Activated CD4-positive, alpha-beta T cell treated with anti-CD3 and anti-CD28 coated beads, Interleukin-2, amount 50 U/mL, for 48 hours (primary cell): ENCODE measurements at places on chromosomes 1 and 21.
A peak's percentile ranks its signal among the peaks of the same experiment; 100 is the strongest.

GRCh38 chr1:195637539-195637938, 970.7 kb downstream of the KCNT2 start:
- no peak for DNase-seq

DNA sequence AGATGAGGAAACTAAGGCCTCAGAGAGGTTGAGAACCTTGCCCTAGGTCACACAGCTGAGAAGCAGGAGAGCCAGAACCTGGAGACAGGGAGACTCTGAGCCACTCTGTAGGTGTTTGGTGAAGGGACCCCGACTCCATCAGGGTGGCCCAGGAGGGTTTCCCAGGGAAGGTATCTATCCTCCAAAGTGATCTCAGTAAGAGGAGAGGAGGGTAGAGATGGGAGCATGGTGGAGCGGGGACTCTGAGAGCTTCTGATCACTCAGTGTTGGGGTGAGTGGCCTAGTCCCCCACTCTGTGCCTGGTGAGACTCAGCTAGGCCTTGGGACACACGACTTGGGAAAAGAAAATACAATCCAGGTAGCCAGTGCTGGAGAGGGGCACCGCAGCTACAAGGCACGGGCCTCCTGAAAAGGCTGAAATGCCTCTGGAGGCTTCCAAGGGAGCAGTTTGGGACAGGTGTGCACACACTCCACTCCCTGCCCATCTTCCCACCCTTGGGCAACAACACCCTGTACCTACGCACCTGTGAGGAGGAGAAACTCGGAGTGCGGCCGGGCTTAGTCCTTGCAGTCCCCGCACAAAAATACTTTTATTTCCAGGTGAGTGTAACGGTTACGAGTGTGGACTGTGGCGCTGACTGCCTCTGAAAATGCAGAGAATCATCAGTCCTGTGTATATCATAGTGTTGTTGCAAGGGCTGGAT, 80.8 kb downstream of the CAMK2N1 start:
- DNase-seq = no peak

GRCh38 chr1:199590708-199591107, 436.8 kb upstream of the NR5A2 start:
- no peak for DNase-seq

DNA sequence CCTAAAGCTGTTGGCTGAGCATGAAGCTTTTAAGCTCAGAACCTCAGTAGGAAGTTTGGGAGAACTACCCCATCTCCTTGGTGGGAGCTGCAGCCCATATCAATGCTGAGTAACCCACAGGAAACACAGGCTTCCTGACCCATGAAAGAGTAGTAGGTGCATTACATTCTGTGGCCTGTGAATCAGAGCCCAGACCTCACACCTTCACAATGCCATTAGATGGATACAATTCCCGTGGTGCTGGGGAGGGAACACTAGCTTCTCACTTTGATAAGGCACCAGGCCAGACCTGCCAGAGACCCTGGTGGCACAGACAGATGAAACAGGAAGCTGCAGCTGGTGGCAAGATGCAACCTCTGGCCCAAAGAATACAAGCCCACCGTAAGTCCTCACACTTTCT, 308.8 kb downstream of the NPHP4 start:
- DNase-seq = no peak

- DNase-seq = no peak
These were observed 1.7 kb upstream of the FAM89A start for GRCh38 chr1:231041719-231042261.

GRCh38 chr1:40938393-40938792, 41.1 kb upstream of the CTPS1 start:
- DNase-seq = no peak

- DNase-seq = no peak
These were observed 181.7 kb upstream of the DPYD start for GRCh38 chr1:98102345-98103030.

GRCh38 chr1:182875889-182876288, 36.7 kb downstream of the DHX9 start:
- no peak for DNase-seq

DNA sequence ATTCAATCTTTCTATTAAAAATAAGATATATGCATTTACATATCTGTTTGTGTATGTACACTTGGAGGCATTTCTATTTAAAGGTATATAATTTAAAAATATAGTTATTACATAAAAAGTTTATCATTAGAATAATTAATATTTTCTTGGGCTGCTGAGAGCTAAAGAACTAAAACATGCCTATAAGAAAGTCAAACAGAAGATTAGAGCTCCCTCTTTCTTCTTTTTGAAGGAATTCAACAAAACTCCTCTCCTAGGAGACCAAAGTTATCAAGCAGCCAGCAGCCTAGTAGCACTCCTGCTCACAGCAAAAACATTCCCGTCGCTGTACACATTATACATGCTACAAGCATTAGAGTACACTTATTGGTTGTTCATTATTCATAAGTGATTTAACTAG, 216.4 kb downstream of the VAV3 start:
- DNase-seq = no peak

GRCh38 chr1:155962599-155963211, 15.6 kb downstream of the ARHGEF2 start:
- no peak for DNase-seq

GRCh38 chr1:159957824-159958268, 3.8 kb upstream of the SLAMF9 start:
- no peak for DNase-seq

DNA sequence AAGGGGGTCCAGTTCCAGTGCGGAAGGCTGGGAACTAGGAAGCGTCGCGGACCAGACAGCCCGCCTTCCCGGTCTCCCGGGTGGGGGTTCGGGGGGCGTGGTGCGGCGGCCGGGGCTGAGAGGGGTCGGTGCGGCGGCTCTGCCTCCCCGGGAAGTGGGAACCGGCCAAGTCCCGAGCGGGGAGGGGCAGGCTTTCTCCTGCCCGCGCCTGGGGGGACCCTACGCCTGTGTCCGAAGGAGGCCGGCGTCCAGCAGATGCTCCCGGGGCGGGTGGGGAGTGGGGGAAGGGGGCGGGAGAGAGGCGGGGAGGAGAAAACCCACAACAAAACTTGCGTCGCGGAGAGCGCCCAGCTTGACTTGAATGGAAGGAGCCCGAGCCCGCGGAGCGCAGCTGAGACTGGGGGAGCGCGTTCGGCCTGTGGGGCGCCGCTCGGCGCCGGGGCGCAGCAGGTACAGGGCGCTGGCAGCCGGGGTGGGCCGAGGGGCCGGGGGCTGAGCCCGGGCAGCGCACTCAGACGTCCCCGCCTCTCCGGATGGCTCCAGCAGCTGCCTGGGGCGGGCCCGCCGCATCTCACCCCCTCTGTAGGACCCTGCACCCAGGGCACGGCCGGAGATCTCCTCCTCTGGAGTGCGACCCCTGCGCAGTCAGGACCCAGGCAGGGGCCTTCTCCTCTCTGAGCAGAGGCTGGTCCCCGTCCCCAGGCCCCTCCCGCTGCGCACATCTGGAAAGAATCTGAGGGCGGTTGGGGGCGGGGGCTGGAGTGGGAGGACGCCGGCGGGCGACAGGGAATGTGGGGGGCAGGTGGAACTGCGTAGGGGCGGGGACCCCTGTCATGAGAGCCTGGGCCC, at the start of gene PODN:
TSS of gene PODN (plus strand) at position 355 of the 849 bp plus-strand sequence. CDS start 7,643 bp downstream, outside the sequence.
- DNase-seq = peak; percentile 10

- DNase-seq = no peak
These were observed 27.2 kb upstream of the SRP9 start for GRCh38 chr1:225750420-225750819.

- no peak for DNase-seq
These were observed 33.3 kb downstream of the DNTTIP2 start for GRCh38 chr1:93845538-93846205.

GRCh38 chr1:12601700-12602658, 16.0 kb downstream of the DHRS3 start:
- DNase-seq = no peak

GRCh38 chr1:53134961-53135734, 7.3 kb downstream of the SLC1A7 start:
- DNase-seq = no peak

DNA sequence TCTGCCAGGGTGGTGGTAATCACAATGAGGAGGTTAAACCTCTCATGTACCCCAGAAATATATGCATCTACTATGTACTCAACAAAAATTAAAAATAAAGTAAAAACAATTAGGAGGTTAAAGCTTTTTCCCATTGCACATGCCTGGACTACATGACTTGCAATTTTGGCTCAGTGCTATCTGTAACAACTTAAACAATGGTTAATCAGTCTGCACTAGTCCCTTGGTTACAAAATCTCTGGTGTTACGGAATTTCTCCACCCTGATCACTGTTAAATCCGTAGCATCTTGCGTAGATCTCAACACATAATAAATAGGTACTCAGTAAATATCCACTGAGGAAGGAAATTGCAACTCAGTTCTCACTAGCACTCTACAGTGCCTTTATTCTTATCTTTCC, 66.5 kb downstream of the SDCCAG8 start:
- no peak for DNase-seq

- peak; percentile 37 for DNase-seq
These were observed 5.1 kb downstream of the HSPB7 start for GRCh38 chr1:16012590-16013219.

DNA sequence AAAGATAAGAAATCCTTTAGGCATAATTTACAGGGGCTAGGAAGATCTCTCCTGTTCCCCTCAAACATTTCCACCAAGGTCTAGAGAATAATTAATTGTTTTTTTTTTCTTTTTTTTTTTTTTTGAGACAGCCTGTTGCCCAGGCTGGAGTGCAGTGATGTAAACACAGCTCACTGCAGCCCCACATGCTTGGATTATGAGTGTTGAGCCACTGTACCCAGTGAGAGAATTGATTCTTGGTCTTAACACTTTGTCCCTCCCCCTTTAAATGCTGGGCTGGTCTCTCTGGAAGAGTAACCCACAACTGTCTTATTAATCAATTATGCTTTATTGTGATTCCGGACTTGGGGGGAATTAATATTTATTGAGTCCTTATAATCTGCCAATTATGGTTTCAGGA, 33.4 kb downstream of the ATF3 start:
- DNase-seq = no peak

DNA sequence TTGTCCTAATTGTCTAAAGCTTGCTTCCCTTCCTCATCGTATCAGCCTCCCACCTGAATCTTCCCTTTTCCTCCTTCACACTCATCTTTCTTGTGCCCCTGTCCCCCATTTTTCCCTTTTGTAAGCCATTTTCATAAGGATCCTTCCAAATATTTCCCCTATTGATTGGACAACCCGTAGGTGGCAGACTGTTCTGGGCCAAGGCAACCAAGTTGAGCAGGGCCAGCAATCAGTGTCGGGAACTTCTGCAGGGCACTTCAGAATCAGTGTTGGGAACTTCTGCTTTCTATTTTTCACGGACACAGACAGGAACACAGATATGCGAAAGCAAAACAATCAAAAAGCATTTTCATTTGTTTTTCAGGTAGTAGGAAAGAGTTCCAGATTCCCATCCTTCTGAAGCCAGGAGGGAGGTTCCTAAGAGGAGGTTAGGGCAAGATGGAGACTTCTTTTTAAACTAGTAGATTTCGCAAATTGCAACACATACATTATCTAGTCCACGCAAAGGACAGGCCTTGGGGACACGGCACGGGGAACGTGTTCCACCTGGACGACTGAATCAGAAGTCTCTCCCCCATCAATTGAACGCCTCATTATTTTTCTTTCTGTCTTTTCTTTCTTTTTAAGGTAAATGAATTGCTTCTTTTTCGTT, 691 bp upstream of the MPZL1 start:
- DNase-seq = no peak

- DNase-seq = no peak
These were observed 23.9 kb downstream of the NFASC start for GRCh38 chr1:204894606-204895005.

DNA sequence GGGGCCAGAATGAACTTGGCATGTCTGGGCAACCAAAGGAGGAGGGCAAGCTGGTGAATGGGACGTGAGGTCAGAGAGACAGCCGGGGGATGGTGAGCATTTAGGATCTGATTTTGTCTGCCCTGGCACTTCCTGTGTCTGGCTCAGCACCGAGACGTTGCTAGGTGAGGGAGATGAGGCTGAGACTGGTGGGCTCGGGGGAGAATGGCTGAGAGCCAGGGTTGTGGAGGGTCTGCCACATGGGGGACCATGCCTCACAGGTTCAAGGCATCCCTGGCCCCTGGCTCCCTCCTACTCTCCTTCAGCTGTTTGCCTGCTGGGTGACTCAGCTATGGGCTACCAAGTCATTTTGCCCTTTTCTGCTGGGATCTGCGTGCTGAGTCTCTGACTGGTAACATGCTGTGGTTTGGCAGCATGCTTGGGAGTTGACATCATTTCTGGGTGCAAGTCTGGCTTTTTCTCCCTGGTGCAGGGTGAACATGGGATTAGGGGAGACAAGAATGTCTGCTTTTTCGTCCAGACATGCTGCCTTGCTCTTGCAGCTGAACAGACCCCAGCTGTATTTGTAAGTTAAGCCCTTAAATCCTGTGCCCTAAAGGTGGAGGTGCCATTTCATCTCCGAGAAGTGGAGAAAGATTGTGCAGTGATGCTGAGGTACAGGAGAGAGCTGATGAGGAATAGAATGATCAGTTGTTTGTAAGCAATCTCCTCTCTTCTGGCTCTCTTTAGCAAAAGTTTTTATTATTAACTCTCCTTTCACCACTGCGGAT, 17.6 kb downstream of the GALNT2 start:
- DNase-seq = peak; percentile 74

GRCh38 chr1:85838238-85838637, 130.0 kb upstream of the ZNHIT6 start:
- no peak for DNase-seq

DNA sequence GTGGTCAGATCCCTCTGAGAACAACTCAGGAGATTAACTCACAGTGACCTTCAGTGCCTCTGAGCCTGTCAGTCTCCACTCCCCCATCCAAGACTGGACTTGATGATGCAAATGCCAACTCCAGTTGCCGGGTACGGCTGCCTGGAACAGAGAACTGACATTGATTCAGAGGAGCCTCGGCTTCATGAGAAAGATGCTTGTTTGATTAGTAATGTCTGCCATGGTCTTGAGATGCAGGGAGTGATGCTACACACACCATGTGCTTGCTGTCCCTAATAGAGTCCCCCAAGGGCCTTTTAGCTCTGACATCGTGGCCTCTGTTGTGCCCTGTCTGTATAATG, 51.8 kb upstream of the LRP8 start:
- DNase-seq = no peak

- no peak for DNase-seq
These were observed 364.8 kb upstream of the ESRRG start for GRCh38 chr1:217088011-217088410.

DNA sequence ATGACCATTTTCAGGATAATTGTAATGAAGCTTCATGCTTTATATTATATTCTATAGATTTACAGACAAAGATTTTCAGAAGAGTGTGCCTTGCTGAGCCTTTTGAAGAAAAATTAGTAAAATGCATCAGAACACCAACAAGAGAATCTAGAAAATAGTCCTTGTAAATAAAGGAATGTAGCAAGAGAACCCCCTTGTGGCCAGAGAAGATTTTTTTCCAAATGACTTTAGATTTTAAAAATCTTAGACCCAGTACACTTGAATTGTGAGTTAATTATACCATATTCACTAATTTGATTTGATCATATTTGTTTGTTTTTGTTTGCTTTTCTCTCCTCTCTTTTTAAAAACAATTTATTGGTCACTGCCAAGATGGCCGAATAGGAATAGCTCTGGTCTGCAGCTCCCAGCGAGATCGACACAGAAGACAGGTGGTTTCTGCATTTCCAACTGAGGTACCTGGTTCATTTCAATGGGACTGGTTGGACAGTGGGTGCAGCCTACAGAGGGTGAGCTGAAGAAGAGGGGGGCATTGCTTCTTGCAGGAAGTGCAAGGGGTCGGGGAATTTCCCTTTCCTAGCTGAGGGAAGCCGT, 12.8 kb upstream of the IFI44L start:
- no peak for DNase-seq

- no peak for DNase-seq
These were observed 11.2 kb upstream of the SNAPIN start for GRCh38 chr1:153647346-153647714.

- DNase-seq = no peak
These were observed 22.9 kb downstream of the RRP1 start for GRCh38 chr21:43812139-43812821.

- no peak for DNase-seq
These were observed 93.6 kb upstream of the GREM2 start for GRCh38 chr1:240705579-240705978.
